ENCODE measurements at places on chromosomes 1 and 21. TPM values are rescaled to one million over a fixed set of nuclear protein-coding genes. Genes with fewer than 3 reads are reported as not detected.

FCRL2 gene
- polyA plus RNA-seq: not detected

DNA sequence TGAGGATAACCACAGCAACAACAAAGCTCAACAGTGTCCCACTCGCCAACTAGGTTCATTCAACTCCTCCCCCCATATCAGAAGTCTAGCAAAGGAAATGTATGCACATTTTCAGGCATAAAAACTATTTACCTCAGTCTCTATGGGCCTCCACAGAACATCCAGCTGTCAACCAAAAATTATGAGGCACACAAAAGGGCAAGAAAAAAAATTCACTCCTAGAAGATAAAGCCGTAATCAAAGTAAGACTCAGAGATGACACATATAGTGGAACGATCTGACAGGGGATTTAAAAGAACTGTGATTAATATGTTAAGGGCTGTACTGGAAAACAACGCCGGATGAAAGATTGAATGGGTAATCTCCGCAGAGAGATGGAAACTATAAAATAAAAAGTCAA lies 158.7 kb downstream of the NTPCR start:
- no peak for DNase-seq

DNA sequence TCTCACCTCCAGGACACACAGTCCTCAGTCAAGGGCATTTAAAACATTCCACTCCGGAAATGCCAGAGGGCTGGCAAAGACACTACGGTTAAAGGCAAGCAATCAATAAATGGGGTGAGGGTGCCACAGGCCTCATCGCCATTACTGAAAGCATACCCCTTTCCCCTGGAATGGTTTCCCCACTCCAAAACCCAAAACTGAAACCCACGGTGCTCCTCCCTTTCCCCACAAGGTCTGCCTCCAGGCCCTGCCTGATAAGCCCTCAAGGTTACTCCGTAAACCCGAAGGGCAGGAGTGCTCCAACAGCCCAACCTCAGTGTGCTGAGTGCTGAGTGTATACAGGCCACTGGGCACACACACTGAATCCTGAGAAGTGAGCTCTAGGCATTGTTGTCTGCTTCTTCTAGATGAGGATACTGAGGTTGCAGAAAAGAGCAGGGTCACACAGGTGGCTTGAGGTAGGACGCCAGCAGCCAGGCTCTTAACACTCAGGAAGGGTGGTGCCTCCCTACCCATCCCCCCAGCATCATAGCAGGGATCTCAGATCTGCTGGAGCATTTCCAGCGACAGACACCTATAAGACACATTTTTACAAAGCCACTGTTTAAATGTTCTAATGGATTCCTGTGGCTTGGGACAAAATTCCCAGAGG lies 29.0 kb downstream of the SSBP3 start:
- DNase-seq: no peak

LRRN2 gene
- 20.8 TPM for polyA plus RNA-seq

- DNase-seq: no peak
Measured at GRCh38 chr1:111930356-111930755, 59.1 kb downstream of the KCND3 start.

DNA sequence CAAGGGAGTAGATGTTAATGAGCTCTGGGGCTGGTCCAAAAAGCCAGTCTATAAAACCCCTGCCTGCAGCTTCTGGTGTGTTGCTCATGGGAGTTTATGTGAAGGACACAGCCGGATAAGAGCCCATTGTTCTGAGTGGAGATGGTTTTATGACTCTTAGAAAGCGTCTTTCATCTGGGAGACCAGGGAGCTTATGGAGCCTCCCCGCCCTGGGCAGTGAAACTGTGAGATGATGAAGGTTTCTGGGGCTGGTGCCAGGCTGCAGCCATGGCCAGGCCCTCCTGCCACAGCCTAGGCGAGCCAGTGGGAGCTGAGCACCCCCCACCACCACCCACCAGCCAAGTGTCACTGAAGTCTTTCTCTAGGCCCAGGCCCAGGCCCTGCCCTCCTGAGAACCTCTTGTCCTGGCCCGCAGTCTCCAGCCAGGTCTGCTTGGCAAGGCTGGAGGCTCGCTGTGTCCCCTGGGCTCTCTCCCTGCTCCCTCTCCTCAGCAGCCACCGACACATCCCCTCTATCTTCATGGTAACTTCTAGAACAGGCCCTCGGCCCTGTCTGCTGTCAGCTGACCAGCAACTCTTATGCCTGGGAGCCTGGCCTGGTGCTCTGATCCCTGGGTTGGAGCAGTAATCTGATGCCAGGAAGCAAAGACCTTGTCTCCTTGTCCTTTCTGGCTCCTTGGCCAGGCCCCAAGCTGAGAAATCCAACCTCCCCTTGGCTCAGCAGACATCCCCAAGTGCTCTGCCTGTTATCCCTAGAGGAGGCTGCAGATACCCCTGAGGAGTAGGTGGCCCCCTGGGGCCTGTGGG lies 7.6 kb upstream of the ARHGEF10L start:
- peak; percentile 83 for DNase-seq

GRCh38 chr1:228917755-228918154 lies 182.5 kb downstream of the RHOU start:
- DNase-seq: no peak

- no peak for DNase-seq
Measured at GRCh38 chr1:15830258-15830657, 17.2 kb upstream of the SPEN start.

All from right cardiac atrium (tissue), 5 donors.